Fibroblast of skin of right quadriceps (primary cell): ENCODE measurements at places on chromosomes 2 and 18.

- peak; percentile 70 for DNase-seq
These were observed 66.2 kb downstream of the HNMT start for GRCh38 chr2:138030459-138030858.

DNA sequence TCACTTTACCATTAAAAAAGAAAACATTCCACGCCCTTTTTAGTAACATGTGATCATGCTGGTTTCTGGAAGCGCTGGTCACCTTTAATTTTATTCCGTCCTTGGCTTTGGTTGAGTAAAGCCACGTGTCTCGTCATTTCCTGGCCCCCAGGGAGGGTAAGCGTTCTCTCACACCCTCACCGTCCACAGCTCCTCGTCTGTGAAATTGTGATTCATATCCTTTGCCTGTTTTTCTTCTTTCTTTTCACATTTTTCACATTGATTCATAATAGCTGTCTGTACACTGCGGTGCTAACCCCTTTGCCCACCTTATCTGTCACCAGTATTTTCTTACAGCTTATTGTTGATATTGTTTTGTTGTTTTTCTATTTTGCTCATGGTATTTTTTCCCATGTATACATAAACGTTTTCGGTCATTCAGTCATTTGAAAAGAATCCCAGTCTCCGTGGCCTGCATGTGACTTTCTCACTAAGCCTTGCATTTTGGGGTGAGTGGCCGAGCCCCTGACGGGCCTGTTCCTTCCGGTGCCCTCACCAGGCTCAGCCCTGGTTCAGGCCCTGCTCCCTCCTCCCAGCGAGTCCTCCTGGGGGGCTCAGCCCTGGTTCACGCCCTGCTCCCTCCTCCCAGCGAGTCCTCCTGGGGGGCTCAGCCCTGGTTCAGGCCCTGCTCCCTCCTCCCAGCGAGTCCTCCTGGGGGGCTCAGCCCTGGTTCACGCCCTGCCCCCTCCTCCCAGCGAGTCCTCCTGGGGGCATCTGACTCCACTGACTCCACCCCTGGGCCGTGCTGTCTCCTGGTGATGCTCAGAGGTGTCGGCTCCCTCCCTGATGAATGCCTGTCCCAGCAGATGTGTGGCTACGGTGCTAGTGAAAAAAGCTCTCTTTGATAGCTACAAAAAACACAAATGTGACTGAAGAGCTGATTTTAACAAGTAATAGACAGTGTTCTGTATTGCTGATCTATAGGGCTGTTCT lies 249.7 kb upstream of the PXDN start:
- DNase-seq, result peak; percentile 58

- peak; percentile 62 for DNase-seq
These were observed 90.6 kb downstream of the MDH1 start for GRCh38 chr2:63679252-63679855.

- DNase-seq, result no peak
These were observed 250.9 kb downstream of the ICOS start for GRCh38 chr2:204187229-204188083.

- DNase-seq, result no peak
These were observed 93.8 kb downstream of the NRP2 start for GRCh38 chr2:205776139-205776538.

DNA sequence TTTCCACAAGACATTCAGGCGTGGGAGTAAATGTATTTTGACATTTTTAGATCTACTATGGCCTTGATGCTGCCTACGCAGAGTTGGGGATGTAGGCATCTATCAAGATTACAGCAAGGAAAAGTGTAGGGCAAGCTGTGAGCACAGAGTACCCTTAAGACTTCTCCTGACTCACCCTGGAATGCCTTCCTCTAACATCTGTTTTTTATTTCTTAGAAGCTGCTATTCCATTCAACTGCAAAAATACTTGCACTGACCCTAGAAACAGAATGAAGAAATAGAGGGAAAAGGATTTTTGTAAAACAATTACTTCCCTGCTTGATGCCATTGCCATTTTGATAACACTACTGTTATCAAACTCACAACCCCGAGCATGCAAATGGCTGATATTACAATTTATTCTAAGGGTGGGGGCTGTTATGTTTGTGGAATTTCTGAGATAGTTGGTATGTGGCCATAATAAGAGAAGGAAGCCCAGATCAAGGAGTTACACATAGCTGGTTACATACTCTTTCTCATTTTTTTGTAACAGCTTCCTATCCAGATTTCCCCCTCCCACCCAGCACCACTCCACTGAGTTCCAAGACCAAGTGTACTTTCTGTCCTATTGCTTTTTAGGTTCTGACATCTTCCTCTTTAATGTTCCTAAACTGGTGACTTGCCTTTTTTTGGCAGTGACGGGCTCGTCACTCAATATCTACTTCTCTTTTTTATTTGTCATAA lies 6.0 kb upstream of the ROCK1 start:
- DNase-seq, result peak; percentile 93

GRCh38 chr2:138490673-138491494 lies 10.7 kb upstream of the SPOPL start:
- DNase-seq, result no peak
